Stimulated activated CD8-positive, alpha-beta memory T cell treated with anti-CD3 and anti-CD28 coated beads, Interleukin-4, amount 100 ng/mL, for 24 hours (primary cell): ENCODE measurements at places on chromosomes 3 and 15.

DNA sequence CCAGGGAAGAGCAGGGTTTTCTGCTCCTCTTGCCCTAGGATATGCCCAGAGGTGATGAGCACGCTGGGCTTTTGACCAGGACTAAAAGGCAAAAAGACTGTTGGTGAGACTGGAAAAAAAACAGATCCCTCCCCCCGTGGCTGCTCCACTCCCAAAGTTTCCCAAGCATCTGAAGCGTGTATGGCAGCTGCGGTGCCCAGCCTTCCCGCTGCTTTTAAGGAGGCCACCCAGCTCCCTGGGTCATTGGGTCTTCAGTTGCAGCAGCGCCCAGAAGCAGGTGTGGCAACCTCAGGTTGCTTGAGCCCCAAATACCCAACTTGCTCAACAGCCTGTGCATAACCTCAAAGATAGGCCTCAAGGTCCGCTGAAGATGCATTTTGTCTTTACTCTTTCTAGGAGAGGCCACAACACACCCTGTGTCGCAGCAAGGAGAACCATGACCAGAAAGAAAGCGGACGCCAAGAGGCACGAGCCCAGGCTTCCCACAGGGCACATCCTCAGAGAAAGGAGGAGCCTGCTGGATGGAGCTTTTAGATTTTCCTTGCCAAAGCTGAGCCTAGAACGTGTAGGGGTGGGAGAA, 2.0 kb downstream of the SRGAP3 start:
- DNase-seq = no peak

- DNase-seq = no peak
These were observed 127.2 kb upstream of the PLSCR5 start for GRCh38 chr3:146732325-146732724.

DNA sequence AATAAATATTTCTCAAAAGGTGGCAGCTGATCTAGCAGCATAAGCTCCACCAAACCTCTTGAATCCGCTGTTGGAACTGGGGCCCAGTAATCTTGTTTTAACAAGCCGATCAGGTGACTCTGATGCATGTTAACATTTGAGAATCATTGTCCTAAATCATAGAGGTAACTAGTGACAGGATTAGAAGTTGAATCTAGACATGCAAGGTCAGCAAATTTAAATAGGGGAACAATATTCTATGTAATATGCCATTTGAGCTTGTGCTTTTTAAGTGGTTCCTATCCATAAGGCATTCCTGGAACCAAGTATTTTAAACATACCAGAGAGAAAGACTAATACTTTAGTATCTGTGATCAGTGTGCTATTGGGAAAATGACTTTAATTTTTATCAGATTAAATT, 412.8 kb downstream of the PYDC2 start:
- DNase-seq = no peak

GRCh38 chr15:82808634-82809041, 790 bp upstream of the WHAMM start:
- DNase-seq = no peak

- DNase-seq = no peak
These were observed 92.9 kb upstream of the AGBL1 start for GRCh38 chr15:85986741-85987140.
